Endothelial cell of umbilical vein (primary cell): ENCODE measurements at places on chromosomes 12 and 14.

DNA sequence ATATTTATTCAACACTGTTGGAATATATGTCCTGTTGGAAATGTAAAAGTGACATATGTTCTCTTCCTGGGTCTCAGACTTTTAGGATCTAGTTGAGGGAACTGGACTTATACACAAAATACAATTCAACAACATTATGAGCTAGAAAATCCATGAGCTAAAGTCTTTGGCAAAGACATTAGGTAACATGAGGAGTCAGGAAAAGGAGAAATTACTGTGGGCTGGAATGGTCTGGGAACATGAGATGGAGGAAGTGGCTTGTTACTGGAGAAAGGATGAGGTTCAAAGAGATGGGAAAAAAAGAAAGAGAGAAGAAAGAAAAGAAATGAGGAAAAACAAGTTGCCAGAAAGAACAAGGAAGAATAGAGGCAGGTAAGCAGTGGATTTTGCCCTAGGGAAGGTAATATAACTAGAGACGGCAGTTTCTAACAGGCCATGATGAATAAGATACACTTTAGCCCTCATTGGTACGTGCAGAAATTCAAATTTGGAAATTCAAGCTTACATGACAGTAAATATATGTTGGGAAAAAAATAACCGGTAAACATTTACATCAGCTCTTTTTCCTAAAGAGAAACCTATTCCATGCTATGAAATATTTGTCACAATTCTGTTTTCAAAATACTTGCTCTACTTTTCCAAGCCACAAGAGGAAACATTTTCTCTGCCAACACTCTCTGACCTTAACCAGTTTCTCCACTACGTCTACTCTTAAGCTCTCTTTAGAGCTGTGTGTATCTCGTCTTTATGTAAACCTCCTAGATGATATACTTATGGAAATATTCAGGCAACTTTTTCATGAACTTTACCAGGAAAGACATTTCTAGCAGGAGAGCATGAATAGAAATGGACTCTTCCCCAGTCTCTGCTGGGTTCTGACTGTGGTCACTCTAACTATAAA lies 268.8 kb upstream of the BTG1 start:
- peak; percentile 7 for DNase-seq

- no peak for DNase-seq
Observed at GRCh38 chr14:61876362-61877034, 114.3 kb downstream of the SNAPC1 start.

GRCh38 chr12:117188961-117189724 lies 1.1 kb downstream of the FBXO21 start:
- peak; percentile 31 for DNase-seq

GRCh38 chr12:13023811-13024530 lies 20.2 kb upstream of the FAM234B start:
- peak; percentile 81 for DNase-seq

- peak; percentile 46 for DNase-seq
Observed at GRCh38 chr12:78562368-78563205, 302.0 kb upstream of the SYT1 start.

GRCh38 chr12:57360468-57360867 lies 70.4 kb downstream of the R3HDM2 start:
- DNase-seq: no peak

GRCh38 chr12:117587631-117588287 lies 226.3 kb upstream of the NOS1 start:
- peak; percentile 57 for DNase-seq

DNA sequence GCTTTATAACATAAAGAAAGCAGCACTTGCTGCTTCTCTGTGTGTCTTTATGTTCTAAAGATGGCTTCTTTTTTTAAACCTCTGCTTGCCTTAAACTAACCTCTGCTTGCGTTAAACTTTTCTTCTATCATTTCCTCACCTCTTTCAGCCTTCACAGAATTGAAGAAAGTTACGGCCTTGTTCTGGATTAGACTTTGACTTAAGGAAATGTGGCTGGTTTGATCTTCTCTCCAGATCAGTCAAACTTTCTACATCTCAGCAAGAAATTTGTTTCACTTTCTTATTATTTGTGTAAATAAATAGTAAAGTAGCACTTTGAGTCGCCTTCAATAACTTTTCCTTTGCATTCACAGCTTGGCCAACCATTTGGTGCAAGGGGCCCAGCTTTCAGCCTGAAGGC lies 64.2 kb downstream of the CMAS start:
- no peak for DNase-seq

DNA sequence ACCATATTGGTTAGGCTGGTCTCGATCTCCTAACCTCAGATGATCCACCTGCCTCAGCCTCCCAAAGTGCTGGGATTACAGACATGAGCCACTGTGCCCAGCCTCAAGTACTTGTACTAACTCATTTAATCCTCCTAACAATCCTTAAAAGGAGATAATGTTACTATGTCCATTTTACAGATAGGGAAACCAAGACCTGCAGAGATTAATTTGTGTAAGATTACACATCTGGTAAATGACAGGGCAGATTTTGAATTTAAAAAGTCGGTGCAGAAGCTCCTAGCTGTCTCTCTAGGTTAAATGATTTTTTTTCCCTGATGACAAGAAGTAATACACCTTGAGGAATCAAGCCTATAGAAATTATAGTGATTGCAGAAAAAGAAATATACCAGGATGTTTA lies 13.7 kb upstream of the HECTD1 start:
- no peak for DNase-seq

DNA sequence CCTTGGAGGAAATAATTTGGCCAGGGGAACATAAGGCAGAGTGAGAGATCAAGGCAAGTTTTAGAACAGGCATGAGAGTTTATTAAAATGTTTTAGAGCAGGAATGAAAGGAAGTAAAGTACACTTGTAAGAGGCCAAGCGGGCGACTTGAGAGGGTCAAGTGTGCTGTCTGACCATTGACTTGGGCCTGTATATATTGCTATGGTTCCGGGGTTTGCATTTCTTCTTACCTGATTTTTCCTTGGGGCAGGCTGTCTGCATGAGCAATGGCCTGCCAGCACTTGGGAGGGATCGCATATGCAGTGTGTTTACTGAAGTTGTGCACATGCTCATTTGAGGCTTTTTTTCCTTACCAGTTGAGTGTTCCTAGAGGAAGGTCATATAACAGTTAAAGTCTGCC lies 214.8 kb downstream of the FUT8 start:
- DNase-seq: no peak
